ENCODE measurements at places on chromosomes 16 and 17.

- no peak for DNase-seq
These were observed 3.3 kb upstream of the KLHL11 start for GRCh38 chr17:41868568-41868967.

- no peak for DNase-seq
These were observed 29.0 kb downstream of the NUP93 start for GRCh38 chr16:56758930-56759329.

DNA sequence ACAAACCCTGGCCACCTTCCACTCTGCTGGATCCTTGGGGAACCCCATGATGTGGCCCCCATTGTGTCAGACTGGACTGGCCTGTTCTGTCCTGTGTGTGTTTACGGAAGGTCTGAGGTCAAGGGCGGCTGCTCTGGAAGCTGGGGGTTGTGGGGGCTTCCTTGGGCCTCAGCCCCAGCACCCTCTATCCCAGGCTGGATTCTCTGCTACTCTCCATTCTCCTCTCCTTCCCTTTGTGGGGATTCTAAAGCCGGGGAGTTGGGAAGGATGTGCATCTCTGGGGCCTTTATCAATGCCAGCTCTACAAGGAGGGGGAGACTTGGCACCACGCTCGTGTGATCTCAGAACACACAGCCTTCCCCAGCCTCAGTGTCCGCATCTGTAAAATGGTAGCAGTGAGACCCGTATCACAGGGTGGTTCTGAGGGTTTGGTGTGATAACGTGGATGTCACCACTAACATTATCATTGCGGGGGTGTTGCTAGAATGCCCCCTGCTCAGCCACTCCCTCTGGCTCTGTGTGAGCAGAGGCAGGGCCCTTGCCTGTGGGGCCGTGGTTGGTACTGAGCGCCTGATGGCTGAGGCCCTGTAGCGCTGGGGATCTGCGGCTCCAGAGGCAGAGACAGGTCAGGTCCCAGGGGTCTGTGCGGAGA, 18.1 kb downstream of the ADGRG1 start:
- DNase-seq: no peak

DNA sequence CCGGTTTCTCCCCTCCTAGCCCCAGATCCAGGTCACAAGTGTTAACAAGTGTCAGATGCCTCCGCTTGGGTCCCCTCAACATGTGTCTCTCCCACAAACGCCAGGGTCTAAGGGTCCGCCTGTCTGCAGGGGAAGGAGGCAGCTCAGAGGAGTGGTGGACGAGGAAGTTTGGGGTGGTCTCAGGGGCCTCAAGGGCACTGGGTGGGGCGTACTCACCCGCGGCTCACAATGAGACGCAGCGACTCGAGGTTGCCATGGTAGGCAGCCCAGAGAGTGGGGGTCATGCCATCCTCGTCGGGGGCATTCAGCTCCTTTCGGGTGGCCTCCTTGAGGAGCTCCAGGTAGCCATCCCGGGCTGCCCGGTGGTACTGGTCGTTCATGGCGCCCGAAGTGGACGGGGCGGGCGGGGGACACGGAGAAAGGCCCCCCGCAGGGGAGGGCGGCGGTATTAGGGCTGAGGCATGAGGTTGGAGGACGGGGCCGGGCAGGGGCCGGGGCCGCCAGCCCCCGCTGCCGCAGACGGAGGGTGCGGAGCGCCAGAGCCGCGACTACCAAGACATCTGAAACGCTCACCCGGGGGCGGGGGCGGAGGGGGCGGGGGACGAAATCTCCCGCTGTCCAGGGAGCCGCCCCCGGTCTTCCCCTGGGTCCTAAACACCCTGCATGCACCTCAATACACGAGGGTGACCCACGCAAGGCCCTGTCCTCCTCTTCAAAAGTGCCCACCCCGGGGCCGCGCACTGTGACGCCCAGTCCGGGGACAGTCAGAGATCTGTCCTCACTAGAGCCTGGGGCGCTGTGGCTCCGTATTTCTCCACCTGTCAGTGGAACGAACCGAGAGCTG, at the start of gene USH1G:
Gene USH1G, minus strand, starts transcription at position 562 of the 844 bp plus-strand sequence. Its CDS starts 182 bp downstream, at position 380.
- peak; percentile 73 for DNase-seq

GRCh38 chr17:9215465-9215864, 194.2 kb downstream of the NTN1 start:
- DNase-seq: no peak

GRCh38 chr16:79097771-79098170, 502.8 kb downstream of the MAF start:
- DNase-seq: no peak

GRCh38 chr16:66886914-66887313, 6.6 kb downstream of the PDP2 start:
- no peak for DNase-seq

- peak; percentile 86 for DNase-seq
These were observed 23.9 kb upstream of the KLHDC4 start for GRCh38 chr16:87789437-87790291.

GRCh38 chr17:33941744-33942143, 313.3 kb upstream of the CCL2 start:
- DNase-seq: no peak

DNA sequence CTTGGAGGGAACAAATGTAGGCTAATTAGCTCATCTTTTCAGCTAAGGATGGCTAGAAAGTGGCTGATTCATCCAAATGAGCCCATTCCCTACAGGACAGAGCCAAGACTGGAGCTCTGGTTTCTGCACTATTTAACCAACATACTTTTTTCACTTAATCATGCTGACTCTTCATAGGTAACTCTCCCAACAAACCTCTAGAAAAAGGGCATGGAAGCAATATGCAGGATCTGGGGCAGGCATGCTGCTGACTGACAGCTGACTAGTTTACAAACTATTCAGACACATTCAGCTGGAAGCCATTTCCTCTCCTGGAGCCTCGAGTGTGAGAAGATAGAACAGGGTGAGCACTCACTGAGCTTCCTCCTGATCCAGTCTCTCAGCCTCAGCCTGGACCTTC, 6.2 kb downstream of the BECN1 start:
- DNase-seq: no peak

- no peak for DNase-seq
These were observed 10.3 kb downstream of the KANSL1 start for GRCh38 chr17:46182961-46183360.

DNA sequence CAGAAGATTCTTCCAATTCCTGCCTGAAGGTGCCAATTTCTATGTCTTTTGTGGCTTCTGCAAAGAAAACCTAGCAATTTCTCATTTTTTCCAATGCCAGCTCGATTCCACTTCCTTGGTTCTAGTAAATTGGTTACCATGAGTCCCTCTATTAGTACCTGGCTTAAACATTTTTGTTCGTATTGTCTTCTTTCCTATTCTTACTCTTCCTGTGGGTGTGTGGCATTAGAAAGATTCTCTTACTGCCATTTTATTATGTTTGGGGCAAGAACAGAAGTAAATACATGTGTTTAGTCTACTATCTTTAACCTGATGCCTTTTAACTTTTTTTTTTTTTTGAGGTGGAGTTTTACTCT, 20.3 kb upstream of the MAPK3 start:
- no peak for DNase-seq

- no peak for DNase-seq
These were observed 111.4 kb downstream of the ZNF423 start for GRCh38 chr16:49744244-49745220.

- DNase-seq: no peak
These were observed 2.4 kb downstream of the JPT1 start for GRCh38 chr17:75151930-75152329.

GRCh38 chr17:12790249-12791106, 1.2 kb downstream of the ARHGAP44 start:
- no peak for DNase-seq

GRCh38 chr16:1978476-1979120, 2.7 kb downstream of the NOXO1 start:
- DNase-seq: no peak

- peak; percentile 68 for DNase-seq
These were observed 20.4 kb upstream of the WDR45B start for GRCh38 chr17:82668631-82669099.

DNA sequence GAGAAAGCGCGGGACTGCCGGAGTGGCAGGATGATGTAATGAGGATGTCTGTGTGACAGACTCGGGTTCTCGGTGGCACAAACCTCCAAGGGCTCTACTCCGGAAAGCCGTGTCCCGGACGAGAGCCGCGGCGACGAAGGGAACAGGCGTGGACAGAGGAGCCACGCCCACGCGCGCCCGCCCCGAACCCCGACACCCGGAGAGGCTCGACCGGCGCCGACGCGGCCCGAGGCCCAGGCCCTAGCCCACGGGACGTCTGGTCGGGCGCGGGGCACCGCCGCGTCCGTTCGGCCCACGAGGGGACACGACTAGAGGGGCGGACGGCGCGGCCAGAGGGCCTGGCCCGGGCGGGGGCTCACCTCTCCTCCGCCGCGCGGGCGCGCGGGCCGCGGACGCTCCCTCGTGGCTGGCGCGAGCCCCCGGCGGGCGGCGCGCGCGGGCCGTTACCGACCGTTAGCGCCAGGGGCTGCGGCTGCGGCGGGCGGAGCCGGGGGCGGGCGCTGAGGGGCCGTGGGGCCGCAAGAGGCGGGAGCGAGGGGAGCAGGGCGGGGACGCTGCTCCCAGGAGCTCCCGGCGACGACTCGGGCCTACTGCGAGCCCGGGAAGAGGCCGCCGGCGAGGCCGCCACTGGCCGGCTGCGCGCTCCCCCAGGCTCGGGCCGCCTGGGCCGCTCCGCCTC, 2.1 kb upstream of the IRX5 start:
- DNase-seq: no peak

GRCh38 chr17:35568561-35568960, 7.9 kb upstream of the SLFN14 start:
- peak; percentile 55 for DNase-seq

DNA sequence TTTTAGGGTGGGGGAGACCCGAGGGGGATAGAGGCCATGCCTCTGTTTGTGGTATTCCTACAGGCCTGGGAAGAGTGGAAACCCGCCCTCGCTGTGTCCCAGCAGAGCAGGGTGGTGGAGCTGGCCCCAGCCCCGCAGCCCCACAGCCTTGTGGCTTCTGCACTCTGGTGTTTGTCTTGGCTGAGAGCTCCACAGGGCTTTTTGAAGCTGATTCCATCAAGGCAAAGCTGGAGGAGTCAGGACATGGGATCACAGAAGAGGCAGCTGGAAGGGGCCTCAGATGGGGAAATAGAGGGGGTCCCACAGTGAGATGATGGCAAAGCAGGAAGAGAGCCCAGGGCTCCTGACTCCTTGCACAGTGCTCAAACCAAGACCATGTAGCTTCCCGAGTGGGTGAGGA, 5.0 kb upstream of the WFIKKN2 start:
- DNase-seq: no peak

DNA sequence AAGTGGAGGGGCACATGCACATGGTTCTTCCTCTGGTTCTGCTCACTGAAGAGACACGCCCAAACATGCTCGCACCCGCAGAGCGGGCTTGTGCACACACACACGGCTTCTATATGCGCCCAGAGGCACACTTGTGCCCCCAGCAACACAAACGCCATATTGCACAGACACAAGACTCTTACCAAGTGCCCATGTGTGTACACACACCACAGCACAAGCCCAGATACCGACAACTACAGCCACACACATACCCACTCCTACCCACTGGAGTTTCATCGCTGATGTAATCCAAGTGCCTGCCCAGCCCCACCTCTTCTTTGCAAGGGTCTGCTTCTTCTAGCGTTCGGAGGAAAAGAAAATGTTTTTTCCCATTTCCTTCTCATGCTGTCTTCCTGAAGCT, 6.5 kb upstream of the PRR29 start:
- DNase-seq: no peak

DNA sequence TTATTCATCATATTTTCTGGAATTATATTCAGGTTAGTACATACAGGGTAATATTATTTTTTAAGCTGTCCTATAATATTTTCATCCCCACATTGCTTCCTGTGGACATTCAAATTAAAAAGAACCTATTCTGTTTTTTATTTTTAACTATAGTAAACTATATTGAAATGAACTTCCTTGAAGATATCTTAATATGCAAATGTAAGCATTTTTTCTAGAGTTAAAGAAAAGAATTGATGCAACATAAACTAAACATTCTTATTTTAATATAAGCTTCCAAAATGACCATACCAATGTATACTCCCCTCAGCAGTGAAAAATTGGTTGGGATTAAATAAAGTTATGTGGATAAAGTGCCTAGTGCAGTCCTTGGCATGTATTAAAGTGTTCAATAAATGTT, 416.6 kb downstream of the KIF2B start:
- no peak for DNase-seq

- DNase-seq: no peak
These were observed 161.5 kb downstream of the TMEM132E start for GRCh38 chr17:34740565-34741520.

- DNase-seq: no peak
These were observed 37.0 kb upstream of the CCDC182 start for GRCh38 chr17:57782062-57782490.

GRCh38 chr16:10876799-10877341, at the start of gene CIITA:
TSS of gene CIITA (plus strand) at chr16:10877202. CDS start at chr16:10877331, 129 bp downstream.
- DNase-seq: peak; percentile 82

DNA sequence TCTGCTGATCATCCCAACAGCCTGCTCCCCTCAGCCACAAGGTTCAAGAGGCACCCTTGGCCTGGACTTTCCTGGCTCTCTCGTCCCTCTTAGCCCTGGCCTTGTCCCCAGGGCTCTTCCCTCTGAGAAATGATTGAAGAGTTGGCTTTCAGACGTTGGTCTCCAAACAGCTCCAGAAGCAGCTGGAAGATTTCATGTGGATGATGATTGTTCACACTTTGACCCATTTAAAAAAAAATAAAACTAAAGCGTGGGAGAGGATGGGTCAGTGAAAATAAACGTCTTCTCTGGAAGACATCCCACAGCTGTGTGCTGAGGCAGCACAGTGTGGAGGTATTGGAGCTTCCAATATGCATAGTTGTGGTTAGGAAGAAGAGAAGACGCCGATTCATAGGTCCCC, 54.7 kb upstream of the CDH11 start:
- DNase-seq: peak; percentile 48

- DNase-seq: peak; percentile 58
These were observed 2.9 kb upstream of the MYO1C start for GRCh38 chr17:1495265-1495989.

- no peak for DNase-seq
These were observed 318.3 kb downstream of the SLC39A11 start for GRCh38 chr17:72774236-72774635.

- DNase-seq: no peak
These were observed 110.2 kb upstream of the ZNF750 start for GRCh38 chr17:82949984-82950383.

GRCh38 chr16:1097156-1097555, 1.1 kb upstream of the C1QTNF8 start:
- DNase-seq: no peak

- DNase-seq: peak; percentile 49
These were observed 17.6 kb downstream of the ZSWIM7 start for GRCh38 chr17:15981646-15982580.

DNA sequence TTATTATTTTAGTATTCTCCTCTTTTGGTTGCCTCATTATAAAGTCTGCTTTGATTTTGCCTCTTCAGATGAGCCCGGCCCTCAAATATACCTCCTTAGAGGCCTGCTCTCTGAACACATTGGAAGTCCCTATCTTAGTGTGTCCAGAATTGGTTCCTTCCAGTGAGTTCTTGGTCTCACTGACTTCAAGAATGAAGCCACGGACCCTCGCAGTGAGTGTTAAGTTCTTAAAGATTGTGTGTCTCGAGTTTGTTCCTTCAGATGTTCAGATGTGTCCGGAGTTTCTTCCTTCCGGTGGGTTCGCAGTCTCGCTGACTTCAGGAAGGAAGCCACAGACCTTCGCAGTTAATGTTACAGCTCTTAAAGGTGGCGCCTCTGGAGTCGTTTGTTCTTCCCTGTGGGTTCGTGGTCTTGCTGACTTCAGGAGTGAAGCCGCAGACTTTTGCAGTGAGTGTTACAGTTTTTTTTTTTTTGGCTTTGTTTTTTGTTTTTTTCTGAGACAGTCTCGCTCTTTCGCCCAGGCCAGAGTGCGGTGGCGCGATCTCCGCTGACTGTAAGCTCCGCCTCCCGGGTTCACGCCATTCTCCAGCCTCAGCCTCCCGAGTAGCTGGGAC, 45.8 kb upstream of the NOS2 start:
- no peak for DNase-seq

- DNase-seq: no peak
These were observed 61.3 kb upstream of the SIAH1 start for GRCh38 chr16:48446534-48446920.

All from AG08396 (cell line).